Activated CD8-positive, alpha-beta memory T cell treated with anti-CD3 and anti-CD28 coated beads for 1 hour (primary cell): ENCODE measurements at places on chromosomes 5 and 9.
A peak's percentile ranks its signal among the peaks of the same experiment; 100 is the strongest.

- no peak for DNase-seq
These were observed at the start of gene PCDH1 for GRCh38 chr5:141878186-141878710. TSS of gene PCDH1 (minus strand) at chr5:141878410. CDS start at chr5:141878262, 148 bp downstream.

GRCh38 chr5:132011622-132012343 lies at the start of gene ACSL6:
TSS of gene ACSL6 (minus strand) at chr5:132011658. CDS start at chr5:132011553, 105 bp downstream.
- peak; percentile 17 for DNase-seq

GRCh38 chr9:19551124-19551929 lies 142.5 kb downstream of the ACER2 start:
- no peak for DNase-seq

GRCh38 chr9:4463824-4464223 lies 26.4 kb upstream of the SLC1A1 start:
- DNase-seq, result no peak

GRCh38 chr9:92769286-92769685 lies 4.7 kb upstream of the BICD2 start:
- no peak for DNase-seq

- no peak for DNase-seq
These were observed 198.4 kb upstream of the NR3C1 start for GRCh38 chr5:143601917-143602333.

GRCh38 chr5:154202379-154203260 lies 12.1 kb downstream of the GALNT10 start:
- DNase-seq, result no peak

GRCh38 chr5:178213748-178214151 lies 9.4 kb downstream of the HNRNPAB start:
- no peak for DNase-seq

- no peak for DNase-seq
These were observed 158.8 kb downstream of the MEF2C start for GRCh38 chr5:88724201-88724600.

- DNase-seq, result no peak
These were observed 59.5 kb downstream of the PAPPA start for GRCh38 chr9:116212986-116213692.

GRCh38 chr5:164869325-164869724 lies 1363.9 kb downstream of the MAT2B start:
- no peak for DNase-seq

DNA sequence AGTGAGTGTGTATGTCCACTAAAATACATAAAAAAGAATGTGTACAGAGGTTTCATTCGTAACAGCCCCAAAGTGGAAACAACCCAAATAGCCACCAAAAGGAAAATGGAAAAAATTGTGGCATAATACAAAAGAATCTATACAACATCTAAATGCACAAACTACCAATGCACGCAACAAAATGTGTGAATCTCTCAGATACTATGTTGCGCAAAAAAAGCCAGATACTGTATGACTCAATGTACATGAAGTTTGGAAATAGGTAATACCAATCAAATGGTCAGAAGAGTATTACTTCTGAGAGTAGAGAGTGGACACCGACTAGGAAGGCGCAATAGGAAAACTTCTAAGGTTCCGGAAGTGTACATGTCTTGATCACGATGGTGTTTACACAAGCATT lies 2.4 kb downstream of the XPA start:
- DNase-seq, result no peak

GRCh38 chr5:110377943-110378342 lies 348.5 kb downstream of the TMEM232 start:
- DNase-seq, result no peak

GRCh38 chr9:95515272-95516113 lies 1.3 kb downstream of the PTCH1 start:
- no peak for DNase-seq

DNA sequence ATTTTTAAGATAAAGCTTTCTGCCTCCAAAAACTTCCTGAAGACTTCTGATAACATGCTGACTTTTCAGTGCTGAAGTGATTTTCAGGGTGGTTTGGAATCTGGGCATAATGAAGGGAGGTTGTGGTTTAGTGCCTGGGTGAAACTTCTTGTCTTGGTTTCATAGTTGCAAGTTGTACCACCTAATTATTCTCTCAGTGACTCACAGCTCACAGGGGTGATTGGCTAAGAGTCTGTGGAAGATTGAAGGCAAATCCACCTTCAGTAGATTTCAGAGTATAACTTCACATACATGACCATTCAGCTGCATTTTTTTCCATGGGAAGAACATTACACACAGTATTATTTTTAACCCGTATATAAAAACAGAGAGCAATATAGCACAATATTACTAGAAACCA lies 199.9 kb downstream of the PTTG1 start:
- no peak for DNase-seq

GRCh38 chr9:125896404-125896803 lies 149.2 kb downstream of the PBX3 start:
- no peak for DNase-seq

- DNase-seq, result no peak
These were observed at the start of gene ENTPD8 for GRCh38 chr9:137441289-137441934. TSS of gene ENTPD8 (minus strand) at chr9:137441357. CDS start at chr9:137438285, 3,072 bp downstream.

DNA sequence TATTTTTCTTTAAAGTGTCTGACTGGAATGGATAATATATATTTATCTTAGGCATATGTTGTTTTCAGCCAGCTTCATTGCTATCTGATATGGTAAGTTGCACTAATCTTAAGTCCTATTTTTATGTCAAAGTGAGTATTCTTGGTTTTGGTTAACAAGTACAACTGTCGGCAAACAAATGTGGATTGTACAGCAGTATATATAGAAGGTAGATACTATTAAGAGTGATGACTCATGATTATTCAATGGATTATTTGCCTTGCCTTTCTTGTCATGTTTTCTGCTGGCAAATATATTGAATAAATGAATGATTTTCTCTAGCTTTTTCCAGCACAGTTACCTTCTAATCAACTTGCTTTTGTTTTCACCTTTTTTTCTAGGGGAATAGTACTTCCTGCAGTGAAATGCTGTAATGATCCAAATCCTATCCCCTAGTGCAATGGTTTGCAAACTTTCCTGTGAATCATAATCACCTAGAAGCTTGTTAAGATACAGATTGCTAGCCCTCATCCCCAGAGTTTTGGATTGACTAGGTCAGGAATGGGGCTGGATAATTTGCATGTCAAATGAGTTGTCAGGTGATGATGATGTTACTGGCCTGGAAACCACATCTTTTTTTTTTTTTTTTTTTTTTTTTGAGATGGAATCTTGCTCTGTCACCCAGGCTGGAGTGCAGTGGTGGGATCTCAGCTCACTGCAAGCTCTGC lies 60.8 kb upstream of the ARRDC3 start:
- no peak for DNase-seq

- DNase-seq, result no peak
These were observed 1.8 kb upstream of the ADAMTS13 start for GRCh38 chr9:133420392-133420827.

- no peak for DNase-seq
These were observed 17.3 kb upstream of the EXOC3 start for GRCh38 chr5:425714-426113.

DNA sequence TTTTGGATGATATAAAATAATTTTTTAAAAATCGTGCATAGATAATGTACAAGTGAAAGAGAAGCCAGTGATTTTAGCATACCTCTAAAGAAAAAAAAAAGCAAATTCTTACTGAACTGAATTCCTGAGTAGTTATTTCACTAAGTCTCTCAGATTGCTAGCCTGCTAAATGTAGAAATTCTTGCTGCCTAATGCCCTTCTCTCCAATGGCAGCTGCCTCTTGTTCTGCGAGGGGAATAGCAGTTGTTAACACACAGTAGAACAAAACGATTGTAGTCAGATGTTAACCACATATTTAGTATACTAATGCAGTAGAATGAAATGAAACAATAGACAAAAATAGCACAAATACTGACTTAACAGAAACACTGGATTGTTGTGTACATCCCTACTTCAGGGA lies 26.8 kb downstream of the SMAD5 start:
- DNase-seq, result no peak

DNA sequence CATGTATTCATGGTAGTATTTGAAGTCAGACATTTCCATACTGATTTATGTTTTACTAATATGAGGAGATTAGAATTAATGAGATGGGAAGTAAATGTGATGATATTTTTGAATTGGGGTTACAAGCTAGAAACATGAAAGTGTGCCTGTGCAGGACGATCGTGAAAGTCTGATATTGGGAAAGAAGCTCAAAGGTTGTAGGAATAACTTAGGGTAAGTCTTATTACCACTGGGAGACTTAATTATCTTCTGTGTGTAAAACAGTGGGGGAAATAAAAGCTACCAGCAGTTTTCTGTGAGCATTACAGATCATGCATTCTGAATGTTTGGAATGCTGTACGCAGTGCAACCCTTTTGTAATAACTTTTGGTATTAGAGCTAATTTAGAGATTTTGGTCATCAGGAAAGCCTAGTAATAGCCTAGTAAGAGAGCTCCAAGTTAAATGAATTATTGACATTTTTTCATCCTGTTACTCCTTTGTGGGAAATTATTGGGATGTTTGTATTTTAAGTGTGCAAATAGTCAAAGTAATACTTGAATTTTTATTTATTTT lies 153.9 kb downstream of the PCSK5 start:
- DNase-seq, result no peak

DNA sequence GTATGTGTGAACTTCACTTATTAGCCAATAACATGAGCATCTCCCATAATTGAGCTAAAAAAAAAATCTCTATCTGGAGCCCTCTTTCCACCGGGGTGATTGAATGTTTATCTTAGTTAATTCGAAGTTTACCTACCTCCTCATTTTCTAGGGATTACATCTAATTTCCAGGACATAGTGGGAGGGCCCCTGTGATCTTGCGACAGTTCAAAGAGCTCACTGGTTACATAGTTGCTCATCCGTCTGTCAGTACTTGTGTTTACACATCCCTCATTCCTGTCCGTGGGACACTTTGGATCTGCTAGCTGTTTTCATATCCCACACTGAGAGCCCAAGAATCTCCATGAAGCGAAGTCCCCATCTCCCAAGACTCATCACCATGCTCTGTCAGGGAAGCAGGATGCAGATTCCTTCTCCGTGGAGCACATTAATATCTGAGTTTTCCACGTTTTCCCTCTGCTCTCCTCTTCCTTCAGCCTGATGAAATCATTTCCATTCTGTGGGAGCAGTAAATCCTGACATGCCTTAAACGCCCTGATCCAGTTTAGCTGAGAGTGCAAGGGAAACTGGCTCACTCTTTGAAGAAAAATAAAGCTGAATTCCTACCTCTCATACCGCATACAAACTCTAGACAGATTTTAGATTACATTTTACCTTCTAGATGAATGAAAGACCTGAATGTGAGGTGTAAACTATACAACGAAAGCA lies 10.2 kb upstream of the SFXN1 start:
- DNase-seq, result no peak

GRCh38 chr9:79812507-79813257 lies 240.9 kb downstream of the TLE4 start:
- no peak for DNase-seq

DNA sequence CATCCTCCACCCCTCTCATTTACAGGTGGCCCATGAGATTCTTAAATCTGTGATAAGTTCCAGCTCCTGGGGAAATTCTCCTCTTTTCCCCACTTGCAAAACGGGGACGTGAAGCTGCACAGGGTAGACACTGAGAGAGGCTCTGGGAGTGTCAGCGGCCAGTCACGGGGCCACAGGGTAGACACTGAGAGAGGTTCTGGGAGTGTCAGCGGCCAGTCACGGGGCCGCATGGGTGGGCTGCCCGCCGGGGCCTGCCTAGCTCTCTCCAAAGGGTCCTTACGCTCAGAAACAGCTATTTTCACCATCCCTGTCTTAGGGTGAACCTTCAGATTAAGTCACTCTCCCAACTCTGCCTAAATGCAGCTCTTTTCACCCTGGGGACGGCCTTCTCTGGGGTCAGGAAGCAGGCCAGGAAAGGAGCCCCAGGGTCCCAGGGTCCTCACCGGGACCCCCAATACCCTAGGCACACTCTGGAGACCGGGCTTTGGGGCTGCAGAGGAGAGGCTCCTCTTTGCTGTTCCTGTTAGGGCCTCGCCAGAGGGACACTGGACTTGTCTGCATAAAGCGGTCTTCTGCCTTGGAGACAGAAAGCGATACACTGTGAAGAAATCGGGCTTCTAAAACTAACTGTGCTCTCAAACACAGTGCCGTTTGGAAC lies 1.5 kb downstream of the FAM78A start:
- no peak for DNase-seq

DNA sequence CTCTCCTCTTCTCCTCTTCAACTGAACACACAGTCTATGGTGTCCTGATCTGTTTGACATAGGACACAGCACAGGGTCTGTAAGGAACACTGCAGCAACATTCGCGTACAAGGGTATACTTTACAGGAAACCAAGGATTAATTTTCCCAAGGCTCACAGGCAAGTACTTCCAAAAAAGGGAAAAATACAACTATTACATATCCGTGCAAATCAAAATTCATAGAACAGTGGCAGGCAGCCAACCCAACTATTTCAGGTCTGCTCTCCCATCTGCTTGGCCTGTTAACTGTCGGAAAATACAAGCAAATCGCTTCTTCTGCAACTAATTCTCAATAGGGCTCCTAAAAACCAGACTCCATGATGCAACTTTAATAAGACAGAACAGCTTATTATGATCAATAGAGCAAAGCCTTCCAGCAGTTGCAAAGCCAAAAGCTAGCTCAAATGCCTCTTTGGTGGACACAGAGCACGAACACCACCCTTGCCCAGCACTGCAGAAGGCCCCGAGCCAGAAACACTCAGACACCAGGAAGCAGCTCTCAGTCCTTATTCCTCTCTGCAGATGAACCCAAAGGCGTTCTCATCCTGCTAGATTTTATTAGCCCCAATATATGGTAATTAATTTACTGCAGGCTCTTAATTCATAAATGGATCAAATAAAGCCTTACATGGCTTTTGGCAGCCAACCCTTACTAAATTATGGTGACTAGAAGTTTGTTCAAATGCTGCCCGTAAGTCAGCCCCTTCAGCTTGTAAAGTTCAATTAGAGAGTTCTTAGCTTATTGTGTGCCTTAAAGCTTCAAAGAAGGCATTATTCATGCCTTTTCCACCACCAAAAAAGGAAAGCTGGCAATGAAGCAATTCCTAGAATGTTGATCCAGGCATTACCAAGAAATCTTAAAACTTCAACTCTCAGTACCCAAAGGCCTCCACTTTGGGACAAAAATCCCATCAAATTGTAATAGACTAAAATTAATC lies 68.8 kb downstream of the ZNF608 start:
- DNase-seq, result no peak

- no peak for DNase-seq
These were observed 55.6 kb downstream of the PTPDC1 start for GRCh38 chr9:94139672-94140417.

DNA sequence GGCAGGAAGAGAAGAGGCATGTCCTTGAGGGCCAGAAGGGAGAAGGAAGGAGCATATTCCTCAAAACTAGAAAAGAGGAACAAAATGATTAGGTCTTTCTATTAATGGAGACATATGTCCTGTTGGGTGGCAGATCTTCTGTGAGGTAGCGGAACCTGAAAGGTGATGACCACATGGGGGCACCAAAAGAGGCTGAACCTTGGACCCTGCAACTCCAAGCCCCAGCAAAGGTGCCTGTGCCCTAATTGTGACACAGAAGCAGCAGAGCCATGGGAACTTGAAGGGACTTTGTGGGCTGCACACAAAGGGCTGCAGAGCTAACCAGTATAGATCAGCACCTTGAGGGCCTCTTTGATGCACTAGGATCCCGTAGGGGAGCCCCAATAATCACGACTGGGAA lies 158.0 kb downstream of the BAAT start:
- DNase-seq, result no peak

GRCh38 chr9:36896296-36896695 lies 137.8 kb downstream of the PAX5 start:
- DNase-seq, result no peak
